ENCODE measurements at places on chromosomes 11 and 22.

DNA sequence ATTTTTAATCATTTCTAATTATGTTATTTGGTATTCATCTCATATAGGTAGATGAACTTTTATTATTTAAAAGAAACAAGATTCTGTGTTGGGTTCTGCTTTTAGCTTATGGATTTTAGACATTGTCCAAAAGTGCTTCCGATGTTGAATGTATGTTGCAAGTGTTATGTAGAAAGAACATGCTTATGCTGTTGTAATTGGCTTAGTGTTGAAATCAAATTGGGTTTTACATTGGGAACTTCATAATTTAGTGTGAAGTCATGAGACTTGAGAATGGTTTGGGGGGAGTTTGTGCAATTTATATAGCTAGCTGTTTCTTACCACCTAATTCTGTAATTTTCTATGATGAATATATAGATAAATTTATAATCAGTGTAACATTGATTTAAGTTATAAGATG, 3.6 kb downstream of the MTMR3 start:
- DNase-seq: no peak

GRCh38 chr11:23090659-23091058, 230.4 kb upstream of the CCDC179 start:
- DNase-seq: no peak

GRCh38 chr11:105553025-105553424, 56.8 kb upstream of the GRIA4 start:
- DNase-seq: peak; percentile 53

DNA sequence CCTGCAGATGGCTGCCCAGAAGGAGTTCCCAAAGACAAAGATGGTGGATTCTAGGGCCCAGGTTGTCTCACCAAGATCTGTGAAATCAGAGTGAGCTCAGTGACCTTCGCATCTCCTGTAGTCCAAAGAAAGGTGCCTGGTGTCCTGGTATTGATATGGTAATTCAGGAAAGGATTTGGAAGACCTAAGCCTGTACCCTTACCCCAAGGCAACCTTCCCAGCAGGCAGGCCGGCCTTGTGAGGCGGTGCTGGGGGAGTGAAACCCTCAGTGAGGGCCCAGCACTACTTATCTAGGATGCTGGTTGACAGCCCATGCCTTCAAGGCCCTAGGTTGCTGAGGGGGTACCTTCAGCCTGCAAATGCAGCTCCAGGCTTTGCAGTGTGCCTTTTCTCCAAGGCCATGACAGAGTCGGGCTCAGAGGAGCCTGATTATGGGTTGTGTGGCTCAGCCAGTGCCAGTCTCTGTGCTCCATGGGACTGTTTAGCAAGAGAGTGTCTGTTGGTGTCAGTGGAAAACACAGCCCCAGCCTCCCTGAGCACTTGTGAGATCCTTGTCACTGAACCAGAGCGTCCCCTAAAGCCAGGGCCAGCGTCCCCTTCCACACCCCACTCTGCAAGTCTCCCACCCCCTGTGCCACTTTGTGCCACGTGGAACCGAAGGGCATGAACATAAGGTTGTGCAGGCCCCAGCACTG, 72.8 kb upstream of the MYOD1 start:
- DNase-seq: no peak

- DNase-seq: no peak
Observed at GRCh38 chr11:28736256-28736655, 628.1 kb downstream of the METTL15 start.

- no peak for DNase-seq
Observed at GRCh38 chr11:100821198-100821597, 134.1 kb downstream of the ARHGAP42 start.

All from fibroblast of villous mesenchyme (primary cell).